ENCODE measurements at places on chromosomes 2 and 18. TPM values are rescaled to one million over a fixed set of nuclear protein-coding genes. Genes with fewer than 3 reads are reported as not detected.

ACADL gene
- 4.8 TPM for total RNA-seq

SPAST gene
- 181 TPM for total RNA-seq

TMEM178A gene
- total RNA-seq = 24.2 TPM

CD207 gene
- total RNA-seq = not detected

IL37 gene
- not detected for total RNA-seq

TTC27 gene
- total RNA-seq = 28.4 TPM

ABHD1 gene
- total RNA-seq = 0.46 TPM
